ENCODE measurements at places on chromosomes 4 and X. TPM values are rescaled to one million over a fixed set of nuclear protein-coding genes. Genes with fewer than 3 reads are reported as not detected.

DNA sequence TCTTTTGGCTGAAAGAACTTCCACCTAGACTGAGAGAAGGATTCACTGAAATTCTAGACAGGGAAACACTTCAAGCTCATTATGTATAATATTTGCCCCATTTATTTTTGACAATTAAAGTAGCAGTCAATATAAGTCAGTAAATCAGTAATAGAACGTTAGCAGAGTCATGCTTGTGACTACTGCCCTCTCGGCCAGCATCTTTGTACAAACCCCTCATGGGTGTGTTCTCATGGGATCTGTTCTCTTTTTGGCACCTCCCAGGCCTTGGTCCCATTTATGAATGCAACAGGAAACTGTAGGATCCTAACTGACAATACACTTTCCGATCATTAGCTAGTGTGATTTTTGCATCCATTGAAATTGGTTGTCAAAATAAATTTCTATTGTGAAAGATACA lies 2.9 kb downstream of the MSL3 start:
- peaks cover 6% of the 10 kb centered on the region for H3K36me3 ChIP-seq
- no peaks in the 10 kb centered on the region for H3K4me1 ChIP-seq
- no peak overlapping the region for H3K27ac ChIP-seq
- H3K4me3 ChIP-seq, result no peak overlapping the region
- no peak for DNase-seq
- H3K27me3 ChIP-seq, result no peaks in the 10 kb centered on the region

- H3K27me3 ChIP-seq, result no peaks in the 10 kb centered on the region
- H3K36me3 ChIP-seq, result no peaks in the 10 kb centered on the region
- no peaks in the 10 kb centered on the region for H3K4me1 ChIP-seq
- no peak overlapping the region for H3K4me3 ChIP-seq
These were observed 420.1 kb upstream of the LCORL start for GRCh38 chr4:18441676-18442075.

- H3K4me1 ChIP-seq, result no peaks in the 10 kb centered on the region
- H3K4me3 ChIP-seq, result no peak overlapping the region
- no peaks in the 10 kb centered on the region for H3K27me3 ChIP-seq
- no peak overlapping the region for H3K27ac ChIP-seq
- H3K36me3 ChIP-seq, result no peaks in the 10 kb centered on the region
These were observed 59.6 kb downstream of the KANTR start for GRCh38 chrX:53153581-53153980.

- no peaks in the 10 kb centered on the region for H3K27me3 ChIP-seq
- no peak overlapping the region for H3K4me3 ChIP-seq
- no peaks in the 10 kb centered on the region for H3K4me1 ChIP-seq
- no peak overlapping the region for H3K27ac ChIP-seq
- no peaks in the 10 kb centered on the region for H3K36me3 ChIP-seq
These were observed 231.1 kb upstream of the ANXA3 start for GRCh38 chr4:78320349-78320935.

DNA sequence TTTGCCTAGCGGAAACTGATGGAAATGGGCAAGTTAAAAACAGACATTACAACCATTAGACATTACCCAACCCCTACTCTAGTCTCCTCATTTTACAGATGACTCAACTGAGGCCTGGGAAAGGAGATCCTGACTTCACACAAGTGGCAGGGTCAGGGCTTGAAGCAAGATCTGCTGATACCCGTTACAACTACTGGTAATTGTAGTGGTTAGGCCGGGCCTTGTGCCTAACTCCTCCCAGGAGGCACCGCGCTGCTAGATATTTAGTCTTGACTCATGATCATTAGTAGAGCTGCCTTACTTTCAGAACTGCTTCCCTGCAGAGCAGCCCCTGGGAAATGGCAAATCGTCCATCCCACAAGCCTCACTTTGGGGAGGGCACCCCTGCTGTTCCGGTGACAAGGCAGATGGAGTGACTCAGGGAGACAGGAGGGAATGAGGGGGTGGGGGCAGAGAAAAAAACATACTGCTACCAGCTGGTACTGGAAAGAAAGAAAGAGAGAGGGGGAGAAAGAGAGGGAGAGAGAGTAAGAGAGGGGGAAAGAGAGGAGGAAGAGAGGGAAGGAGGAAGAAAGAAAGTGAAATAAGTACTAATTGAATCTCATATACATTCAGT lies 12.2 kb downstream of the ARHGEF6 start:
- no peaks in the 10 kb centered on the region for H3K4me1 ChIP-seq
- DNase-seq, result peak; percentile 72
- H3K27ac ChIP-seq, result no peak overlapping the region
- no peaks in the 10 kb centered on the region for H3K36me3 ChIP-seq

GRCh38 chrX:17185431-17185830 lies 189.6 kb upstream of the NHS start:
- no peaks in the 10 kb centered on the region for H3K4me1 ChIP-seq
- no peak overlapping the region for H3K4me3 ChIP-seq
- H3K27me3 ChIP-seq, result no peaks in the 10 kb centered on the region
- DNase-seq, result no peak

GRCh38 chrX:29876733-29877132 lies 338.6 kb upstream of the MAGEB2 start:
- no peaks in the 10 kb centered on the region for H3K4me1 ChIP-seq
- no peak for DNase-seq
- H3K27ac ChIP-seq, result no peak overlapping the region
- no peaks in the 10 kb centered on the region for H3K36me3 ChIP-seq

DNA sequence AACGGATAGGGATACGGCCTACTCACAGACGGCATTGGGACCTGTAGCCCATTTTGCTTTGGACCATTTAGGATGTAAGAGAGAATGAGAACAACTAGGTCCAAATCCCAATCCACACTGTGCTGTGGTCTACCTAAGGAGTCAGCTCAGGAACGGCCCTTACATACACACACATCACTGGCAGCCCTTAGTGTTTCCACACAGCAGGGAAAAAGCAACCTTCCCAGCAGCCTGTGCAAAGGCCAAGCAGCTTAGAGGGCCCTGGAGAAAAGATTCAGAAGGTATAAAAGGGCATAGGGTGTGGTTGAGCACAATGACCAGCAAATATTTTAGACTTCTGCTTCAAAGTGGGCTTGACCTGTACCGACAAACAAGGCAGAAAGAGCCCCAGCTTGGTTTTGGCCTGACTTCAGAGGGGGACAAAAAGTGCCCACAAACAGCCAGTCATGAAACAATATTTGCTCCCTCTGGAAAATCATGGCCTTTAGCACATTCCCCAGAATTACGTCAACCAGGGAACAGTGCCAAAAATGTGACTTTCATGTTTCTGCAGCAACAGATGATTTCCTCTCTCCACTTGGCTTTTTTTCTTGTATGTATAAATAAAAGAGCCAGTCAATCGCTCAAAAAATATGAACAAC lies 359.5 kb upstream of the FGF16 start:
- no peaks in the 10 kb centered on the region for H3K4me1 ChIP-seq
- H3K4me3 ChIP-seq, result no peak overlapping the region
- DNase-seq, result no peak
- no peaks in the 10 kb centered on the region for H3K36me3 ChIP-seq
- H3K27ac ChIP-seq, result peak overlapping the region; percentile 36

DNA sequence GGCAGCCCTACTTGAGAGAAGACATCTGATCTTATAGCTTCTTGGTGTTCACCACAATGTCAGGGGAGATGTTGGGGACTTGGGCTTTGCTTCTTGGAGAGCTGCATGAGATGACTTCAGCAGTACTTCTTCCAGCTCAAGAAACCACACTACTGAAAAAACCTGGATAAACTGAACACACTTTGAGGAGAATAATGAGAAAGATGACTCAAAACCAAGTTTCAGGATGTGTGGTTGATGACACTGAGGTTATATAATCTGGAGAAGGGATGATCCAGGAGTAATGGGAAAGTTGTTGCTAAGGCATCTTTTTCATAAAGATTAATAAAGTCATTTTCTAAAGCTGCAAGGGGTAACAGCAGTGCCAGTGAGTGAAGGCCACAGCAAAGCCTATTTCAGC lies 58.4 kb upstream of the PNPLA4 start:
- H3K27ac ChIP-seq, result no peak overlapping the region
- H3K4me3 ChIP-seq, result no peak overlapping the region
- no peaks in the 10 kb centered on the region for H3K27me3 ChIP-seq

DNA sequence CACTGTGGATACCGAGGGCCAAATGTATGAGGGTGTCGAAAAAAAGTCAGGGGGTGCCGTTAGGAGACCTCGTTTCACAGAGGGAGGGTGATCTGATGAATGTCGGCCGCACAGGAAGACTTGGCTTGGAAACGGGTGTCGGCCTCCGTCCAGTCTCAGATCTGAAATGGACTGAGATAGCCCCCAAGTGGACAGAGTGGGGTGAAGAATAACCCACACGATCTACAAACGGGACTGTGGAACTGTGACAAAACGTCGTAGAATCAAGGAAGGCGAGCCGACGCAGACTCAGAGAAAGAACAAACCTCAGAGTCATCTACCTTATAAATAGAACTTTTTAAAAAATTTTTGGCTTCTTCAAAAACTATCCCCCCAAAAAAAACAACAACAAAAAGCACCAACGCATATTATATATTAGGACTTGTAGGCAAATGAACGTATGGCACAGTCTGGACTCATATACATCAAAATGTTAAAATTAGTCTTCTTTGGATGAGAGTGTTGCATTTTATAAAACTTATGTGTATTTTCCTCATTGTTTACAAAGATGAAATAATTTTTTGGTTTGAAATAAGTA lies 63.8 kb upstream of the IRF2 start:
- H3K36me3 ChIP-seq, result no peaks in the 10 kb centered on the region
- H3K27ac ChIP-seq, result peak overlapping the region; percentile 35
- H3K27me3 ChIP-seq, result no peaks in the 10 kb centered on the region

DNA sequence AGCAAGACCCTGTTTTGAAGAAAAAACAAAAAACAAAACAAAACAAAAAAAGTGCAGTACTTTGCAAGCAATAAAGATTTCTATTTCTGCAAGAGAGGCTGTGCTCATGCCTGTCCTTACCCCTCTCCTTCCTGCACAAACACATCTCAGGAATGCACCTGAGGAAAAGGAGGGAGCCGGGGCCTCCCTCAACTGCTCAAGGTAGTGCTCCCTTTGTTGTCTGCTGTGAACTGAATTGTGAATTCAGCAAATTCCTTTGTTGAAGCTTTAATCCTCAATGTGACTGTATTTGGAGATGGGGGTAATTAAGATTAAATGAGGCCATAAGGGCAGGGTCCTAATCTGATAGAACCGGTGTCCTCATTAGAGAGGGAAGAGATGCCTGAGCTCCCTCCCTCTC lies 13.9 kb downstream of the FTSJ1 start:
- DNase-seq, result no peak
- H3K4me1 ChIP-seq, result no peaks in the 10 kb centered on the region
- H3K27ac ChIP-seq, result no peak overlapping the region
- no peaks in the 10 kb centered on the region for H3K36me3 ChIP-seq

- H3K27ac ChIP-seq, result no peak overlapping the region
- H3K27me3 ChIP-seq, result no peaks in the 10 kb centered on the region
- no peak overlapping the region for H3K4me3 ChIP-seq
- H3K4me1 ChIP-seq, result no peaks in the 10 kb centered on the region
- no peaks in the 10 kb centered on the region for H3K36me3 ChIP-seq
These were observed 354.9 kb downstream of the RPA4 start for GRCh38 chrX:97238632-97239031.

- H3K27ac ChIP-seq, result no peak overlapping the region
- H3K4me3 ChIP-seq, result no peak overlapping the region
- H3K4me1 ChIP-seq, result no peaks in the 10 kb centered on the region
- H3K36me3 ChIP-seq, result no peaks in the 10 kb centered on the region
These were observed 1390.5 kb upstream of the TENM3 start for GRCh38 chr4:180852738-180853137.

- DNase-seq, result no peak
- H3K36me3 ChIP-seq, result no peaks in the 10 kb centered on the region
- H3K4me3 ChIP-seq, result no peak overlapping the region
- no peak overlapping the region for H3K27ac ChIP-seq
These were observed 345.4 kb downstream of the PPP1R2C start for GRCh38 chrX:42432552-42432951.

DNA sequence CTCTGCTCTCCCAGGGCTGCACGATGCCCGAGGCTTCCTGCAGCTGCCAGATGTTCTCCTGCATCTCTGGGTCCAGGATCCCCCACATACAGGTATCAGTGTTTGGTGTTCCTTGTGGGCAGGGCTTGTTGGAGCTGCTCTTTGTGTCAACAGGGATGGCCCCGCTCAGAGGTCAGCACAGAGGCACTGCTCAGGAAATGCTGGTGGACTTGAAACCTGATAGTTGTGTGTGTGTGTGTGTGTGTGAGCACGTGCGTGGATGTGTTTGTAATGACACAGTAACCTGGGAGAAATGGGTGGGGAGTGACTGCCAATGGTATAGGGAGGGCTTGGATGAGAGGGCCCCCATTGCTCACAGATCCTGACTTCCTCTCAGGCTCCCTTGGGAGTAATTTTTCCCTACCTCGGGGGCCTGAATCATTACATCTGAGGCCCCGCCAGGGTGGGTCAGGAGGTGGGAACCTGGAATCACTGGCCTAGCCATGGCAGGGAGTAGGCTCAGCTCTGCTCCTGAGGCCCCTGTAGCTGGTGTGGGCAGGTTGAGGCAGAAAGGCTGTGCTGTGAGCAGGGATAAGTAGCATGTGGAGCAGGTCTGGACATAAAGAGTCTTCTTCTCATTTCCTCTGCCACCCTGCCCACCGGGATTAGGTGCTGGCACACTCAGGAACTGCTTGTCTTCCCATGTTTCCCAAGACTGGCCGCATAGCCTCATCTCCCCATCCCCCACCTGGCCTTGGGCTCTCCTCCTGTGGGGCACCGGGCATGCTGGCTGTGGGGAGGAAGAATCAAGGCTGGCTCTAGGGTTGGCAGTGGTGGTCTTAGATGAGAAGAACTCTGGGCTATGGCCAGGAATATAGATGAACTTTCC lies 2.5 kb upstream of the EFNB1 start:
- DNase-seq, result no peak
- no peaks in the 10 kb centered on the region for H3K36me3 ChIP-seq
- H3K27ac ChIP-seq, result no peak overlapping the region
- no peaks in the 10 kb centered on the region for H3K27me3 ChIP-seq
- no peak overlapping the region for H3K4me3 ChIP-seq

- no peak overlapping the region for H3K27ac ChIP-seq
- no peaks in the 10 kb centered on the region for H3K36me3 ChIP-seq
- H3K27me3 ChIP-seq, result no peaks in the 10 kb centered on the region
- peaks cover 2% of the 10 kb centered on the region for H3K4me1 ChIP-seq
- H3K4me3 ChIP-seq, result no peak overlapping the region
These were observed 145.7 kb upstream of the ADAMTS3 start for GRCh38 chr4:72714482-72715279.

DNA sequence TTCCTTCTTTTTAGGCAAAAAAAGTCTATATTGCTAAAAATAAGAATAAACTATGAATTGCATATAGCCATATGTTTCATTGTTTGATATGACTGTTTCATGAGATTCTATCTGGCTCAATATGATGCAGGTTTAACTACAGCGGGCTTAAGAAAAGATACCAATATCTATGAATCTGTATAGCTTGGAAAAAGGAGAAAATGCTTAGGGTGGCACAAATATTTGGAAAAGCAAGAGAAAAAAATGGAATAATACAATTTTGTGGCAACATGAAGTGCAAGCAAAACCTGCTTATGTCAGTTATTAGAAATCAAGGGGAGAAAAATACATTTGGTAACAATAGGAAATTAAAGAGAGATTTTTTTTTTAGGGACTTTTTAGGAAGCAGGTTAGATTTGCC lies 48.3 kb upstream of the NFKB1 start:
- DNase-seq, result no peak
- H3K27me3 ChIP-seq, result no peaks in the 10 kb centered on the region
- H3K36me3 ChIP-seq, result no peaks in the 10 kb centered on the region
- H3K4me3 ChIP-seq, result no peak overlapping the region
- no peak overlapping the region for H3K27ac ChIP-seq

AKAP14 gene
- not detected for total RNA-seq

HPGD gene
- 9.7 TPM for total RNA-seq

RS1 gene
- total RNA-seq, result not detected

KLB gene
- total RNA-seq, result not detected

FAM47E gene
- total RNA-seq, result 2.4 TPM

ACSL4 gene
- 73.5 TPM for total RNA-seq
